Bronchial smooth muscle cell (primary cell): ENCODE measurements at places on chromosomes 5 and 9. TPM values are rescaled to one million over a fixed set of nuclear protein-coding genes. Genes with fewer than 3 reads are reported as not detected.

NSG2 gene
- total RNA-seq: not detected in 2 replicates

RUSC2 gene
- 10.4 and 12.7 TPM in 2 replicates for total RNA-seq

FAM219A gene
- 2.8 and 3.5 TPM in 2 replicates for total RNA-seq

ADAMTS16 gene
- total RNA-seq: 0.16 TPM in 1 of 2 replicates, not detected in the other

CXCL14 gene
- not detected in 2 replicates for total RNA-seq

CBY3 gene
- 0.16 TPM in 1 of 2 replicates, not detected in the other for total RNA-seq

NDST1 gene
- 19.7 and 22.2 TPM in 2 replicates for total RNA-seq
